Panc1 (cell line): ENCODE measurements at places on chromosomes 5 and 9.

DNA sequence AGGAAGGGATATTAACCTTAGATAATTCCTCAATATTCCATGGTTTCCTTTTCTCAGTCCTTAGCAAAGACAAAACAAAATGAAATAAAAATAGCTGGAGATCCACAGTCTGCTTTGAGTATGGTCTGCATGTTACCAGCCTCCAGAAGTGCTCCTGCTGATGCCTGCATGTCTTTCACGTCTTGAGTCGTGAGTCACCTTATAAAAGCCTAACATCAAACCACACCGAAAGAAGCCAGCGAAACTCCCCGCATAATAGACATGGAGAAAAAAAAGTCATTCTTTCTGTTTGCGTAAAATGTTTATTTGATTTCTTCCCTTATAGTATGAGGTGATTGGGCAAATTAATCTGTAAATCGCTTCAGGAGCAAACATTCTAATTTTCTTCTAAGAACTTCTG lies 380.5 kb downstream of the SLCO4C1 start:
- DNase-seq: no peak

DNA sequence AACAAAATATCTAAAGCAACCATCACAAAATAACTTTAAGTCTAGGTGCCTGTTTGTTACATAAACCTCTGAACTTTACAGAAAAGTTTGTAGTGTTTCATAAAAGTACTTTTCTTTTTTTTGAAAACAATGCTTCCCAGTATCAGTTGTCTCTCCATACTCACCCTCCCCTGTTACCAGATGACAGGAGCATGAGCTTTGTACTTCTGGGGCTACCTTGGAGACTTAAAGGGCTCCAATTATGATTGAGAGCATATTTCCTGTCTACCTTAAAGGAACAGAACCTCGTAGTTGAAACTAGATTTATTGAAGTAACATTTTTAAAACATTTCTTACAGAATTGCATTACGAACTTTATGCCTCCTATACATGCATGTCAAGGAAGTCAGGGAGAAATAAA lies 55.4 kb upstream of the PPP1R2B start:
- DNase-seq: no peak

DNA sequence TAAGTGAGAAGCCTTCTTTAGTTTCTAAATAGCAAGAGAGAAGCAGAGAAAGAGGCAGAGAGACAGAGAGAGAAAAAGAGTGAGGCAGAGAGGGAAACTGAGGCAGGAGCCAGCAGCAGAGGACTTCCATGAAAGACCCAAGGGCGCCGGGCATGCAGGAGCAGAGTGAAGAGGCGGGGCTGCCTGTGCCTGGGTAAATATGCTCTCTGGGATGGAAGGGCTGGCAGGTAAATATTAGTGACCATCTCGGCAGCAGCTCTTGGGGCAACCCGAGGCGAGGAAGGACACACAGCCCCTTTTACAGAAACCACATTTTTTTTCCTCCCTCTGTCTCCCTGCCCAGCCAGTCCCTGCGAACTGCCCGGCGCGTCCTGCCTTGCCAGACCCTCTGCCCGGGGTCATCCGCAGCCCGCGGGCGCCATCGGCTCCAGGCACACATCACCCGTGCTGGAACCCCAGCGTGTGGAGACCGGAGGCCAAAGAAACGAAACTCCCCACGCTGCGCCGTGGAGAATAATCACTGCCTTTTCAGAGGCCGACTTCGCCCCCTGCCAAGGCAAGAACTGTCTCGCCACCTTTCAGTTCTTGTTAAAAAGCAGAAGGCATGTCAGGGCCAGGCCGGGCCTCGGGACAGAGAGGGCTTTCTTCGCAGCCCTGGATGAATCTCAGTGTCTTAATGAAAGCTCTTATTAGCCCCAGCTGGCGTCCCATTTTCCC lies 61.3 kb downstream of the BOD1 start:
- DNase-seq: no peak

GRCh38 chr9:27924502-27924901 lies 351.2 kb upstream of the C9orf72 start:
- DNase-seq: no peak

- DNase-seq: peak; percentile 38
These were observed 53.7 kb downstream of the G3BP1 start for GRCh38 chr5:151825445-151825844.

GRCh38 chr9:21121079-21121478 lies 20.6 kb downstream of the IFNW1 start:
- no peak for DNase-seq

DNA sequence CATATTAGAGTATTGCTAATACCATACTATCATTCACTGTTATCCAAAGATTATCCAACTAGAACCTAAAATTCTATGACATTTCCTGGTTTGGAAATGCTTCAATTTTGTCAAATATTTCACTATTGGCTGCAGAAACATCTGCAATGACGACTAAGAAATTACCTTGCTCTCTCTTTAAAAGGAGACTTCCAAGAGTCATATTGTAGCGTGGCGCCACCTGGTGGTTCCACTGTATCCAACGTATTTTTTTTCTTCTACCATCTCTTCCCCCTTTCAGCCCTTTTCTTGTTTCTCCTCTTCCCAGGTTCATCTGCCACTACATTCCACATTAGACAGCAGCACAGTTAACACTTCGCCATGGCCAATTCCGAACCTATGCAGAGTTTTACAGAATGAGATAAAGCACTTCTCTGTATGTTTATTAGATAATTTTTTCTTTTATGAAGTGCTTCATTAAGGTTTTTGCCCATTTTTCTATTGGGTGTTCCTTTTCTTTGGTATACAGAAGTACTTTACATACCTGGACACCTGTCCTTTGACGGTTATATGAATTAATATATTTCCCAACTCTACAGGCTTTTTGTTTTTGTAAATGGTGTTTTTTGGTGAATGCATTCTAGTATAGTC lies 153.5 kb downstream of the CDC42SE2 start:
- DNase-seq: peak; percentile 41

DNA sequence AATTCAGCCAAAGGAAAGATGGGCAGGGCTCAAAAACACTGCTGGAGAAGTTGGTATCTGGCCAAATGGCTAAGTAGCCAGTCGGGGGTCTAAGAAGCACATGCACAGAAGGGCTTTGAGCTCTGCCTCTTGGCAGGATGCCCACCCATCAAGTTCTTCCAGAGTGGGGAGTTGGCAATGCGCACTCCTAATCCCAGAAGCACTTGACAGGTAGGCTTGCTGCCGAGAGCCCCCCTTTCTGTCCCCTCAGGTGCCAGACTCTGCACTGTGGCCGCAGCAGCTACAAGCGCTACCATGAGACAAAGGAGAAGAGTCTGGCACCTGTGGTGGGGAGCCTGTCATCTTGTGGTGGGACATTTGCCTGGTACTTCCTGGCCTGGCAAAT lies 252.9 kb upstream of the SLC24A2 start:
- no peak for DNase-seq

- DNase-seq: no peak
These were observed 219.9 kb downstream of the COX7C start for GRCh38 chr5:86837610-86838009.

GRCh38 chr5:59173578-59173977 lies 590.7 kb downstream of the RAB3C start:
- DNase-seq: no peak

DNA sequence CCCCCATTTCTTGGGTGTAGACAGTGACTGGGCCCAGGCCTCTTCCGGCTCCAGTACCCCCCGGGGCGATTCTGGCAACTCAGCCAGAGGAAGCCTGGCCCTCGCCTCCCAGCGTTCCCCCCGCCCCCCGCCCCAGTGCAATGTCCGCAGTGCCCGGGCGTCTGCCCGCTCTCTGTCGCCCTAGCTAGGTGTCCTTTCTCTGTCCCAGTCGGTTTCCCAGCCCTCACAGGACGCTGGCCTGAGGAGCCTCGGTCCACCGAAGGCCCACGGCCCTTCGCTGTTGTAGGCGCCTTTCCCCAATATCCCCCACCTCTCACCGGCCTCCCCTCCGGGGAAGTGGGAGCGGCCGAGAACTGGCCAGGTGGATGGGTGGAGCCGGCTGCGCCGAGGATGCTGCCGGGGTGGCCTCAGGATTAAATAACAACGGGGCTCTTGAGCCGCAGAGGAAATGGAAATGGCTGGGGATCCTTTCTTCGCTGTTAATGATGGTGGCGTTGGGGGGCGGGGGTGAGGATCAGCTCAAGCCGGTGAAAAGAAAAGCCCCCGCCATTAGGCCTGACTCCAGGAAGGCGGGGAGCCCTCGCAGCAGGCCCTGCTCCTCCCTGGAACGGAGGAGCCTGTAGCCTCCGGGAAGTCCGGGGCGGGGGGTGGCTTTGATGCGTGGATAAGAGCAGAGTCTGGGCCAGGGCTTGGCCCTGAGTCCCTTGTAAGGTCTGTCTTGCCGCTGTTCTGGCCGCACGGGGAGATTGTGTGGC lies 1.1 kb upstream of the SPRY4 start:
- DNase-seq: no peak

GRCh38 chr9:127858041-127858512 lies 3.6 kb upstream of the ENG start:
- no peak for DNase-seq

DNA sequence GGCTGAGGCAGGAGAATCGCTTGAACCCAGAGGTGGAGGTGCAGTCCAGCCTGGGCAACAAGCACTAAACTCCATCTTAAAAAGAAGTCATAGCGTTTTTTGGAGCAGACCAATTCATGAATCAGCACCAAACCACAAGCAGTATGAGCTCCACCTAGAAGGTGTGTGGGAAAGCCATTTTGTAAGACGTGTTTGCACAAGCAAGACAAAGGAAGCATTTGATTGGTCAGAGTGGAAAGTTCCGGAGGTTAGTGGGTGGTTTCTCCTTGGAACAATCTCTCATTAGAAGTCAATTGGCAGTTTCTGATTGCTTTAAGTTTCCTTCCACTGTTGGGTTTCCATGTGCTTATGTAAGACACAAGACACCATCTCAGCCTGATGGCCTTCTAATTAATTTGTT lies 5.0 kb downstream of the SRD5A1 start:
- DNase-seq: no peak

- DNase-seq: no peak
These were observed 88.0 kb downstream of the PDZD2 start for GRCh38 chr5:31726952-31727351.

DNA sequence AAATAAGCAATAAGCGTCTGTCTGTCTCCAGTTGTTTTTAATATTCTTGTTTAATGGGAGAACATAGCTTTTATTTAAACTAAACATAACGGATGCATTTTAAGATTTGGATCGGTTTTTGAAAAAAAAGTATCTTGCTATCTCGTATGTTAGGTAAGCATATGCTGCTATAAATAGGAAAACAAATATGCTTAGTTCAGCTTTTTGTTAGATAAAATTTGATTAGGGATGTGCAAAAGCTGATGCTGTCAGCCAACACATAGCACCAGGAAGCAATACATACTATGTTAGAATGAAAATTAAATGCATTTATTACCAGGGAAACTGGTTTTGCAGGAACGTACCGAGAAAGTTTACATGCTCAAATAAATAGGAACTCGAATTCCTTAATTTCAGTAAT lies 843.1 kb upstream of the WWC1 start:
- no peak for DNase-seq

DNA sequence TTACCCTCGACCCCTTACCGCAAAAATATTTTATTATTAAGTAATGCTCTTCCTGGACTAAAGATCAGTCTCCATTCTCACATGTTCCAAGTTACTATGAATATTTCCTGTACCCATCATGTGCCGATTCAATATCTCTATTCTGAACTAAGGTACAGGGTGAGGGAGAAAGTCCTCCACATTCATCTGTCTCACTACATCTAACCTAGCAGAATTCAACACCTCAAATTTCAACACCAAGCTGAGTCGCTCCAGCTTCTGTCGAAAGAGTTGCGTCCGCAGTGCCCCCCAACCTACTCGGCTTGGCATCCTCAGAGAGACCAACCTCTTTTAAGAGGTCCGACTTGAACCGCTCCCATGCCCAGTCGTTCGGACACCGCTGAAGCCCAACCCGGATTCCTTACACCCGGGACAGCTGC lies 1.0 kb downstream of the CERT1 start:
- DNase-seq: peak; percentile 10

DNA sequence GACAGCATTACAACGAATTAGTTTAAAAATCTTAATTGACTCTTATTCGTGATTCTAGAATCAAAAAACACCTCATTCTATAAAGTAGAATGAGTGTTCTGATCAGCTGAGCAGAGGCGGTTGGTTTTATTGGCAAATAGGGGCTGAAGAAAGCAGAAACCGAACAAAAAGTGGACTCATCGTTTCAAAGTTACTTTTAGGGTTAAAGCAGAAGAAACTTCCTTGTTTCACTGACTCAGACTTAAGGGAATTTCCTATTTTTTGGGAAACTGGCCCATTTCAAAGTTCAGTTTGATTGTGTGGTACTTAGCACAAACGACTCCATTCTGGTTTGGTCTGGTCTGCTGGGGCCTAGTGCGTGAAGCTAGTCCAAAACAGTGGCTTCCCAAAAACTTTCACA lies 862 bp upstream of the NDUFB6 start:
- no peak for DNase-seq

GRCh38 chr9:10612641-10613398 lies at the start of gene PTPRD:
PTPRD (minus strand) TSS chr9:10613002.
- DNase-seq: no peak

GRCh38 chr9:13719981-13720676 lies 440.6 kb upstream of the MPDZ start:
- DNase-seq: no peak

DNA sequence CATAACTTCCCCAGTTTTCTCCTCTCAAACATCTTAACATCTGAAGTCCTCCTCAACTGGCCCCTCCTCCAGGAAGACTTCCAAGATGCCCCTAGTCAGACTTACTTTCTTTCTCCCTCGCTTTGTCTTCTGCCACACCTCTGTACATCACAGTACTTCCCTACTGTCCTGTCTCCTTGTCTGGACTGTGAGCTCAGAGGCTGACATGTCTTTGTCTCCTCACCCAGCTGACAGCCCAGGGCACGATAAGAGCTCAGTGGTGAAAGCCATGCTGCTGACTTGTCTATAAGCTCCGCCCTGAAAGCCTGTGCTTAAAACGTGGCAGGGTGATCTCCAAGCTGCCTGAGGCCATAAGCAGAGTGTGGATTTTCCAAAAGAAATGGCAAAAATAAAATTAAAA lies 33.0 kb upstream of the SLC25A51 start:
- DNase-seq: no peak

- DNase-seq: no peak
These were observed 23.0 kb downstream of the PCDHGC5 start for GRCh38 chr5:141511771-141512325.
